Stimulated activated CD4-positive, alpha-beta T cell treated with anti-CD3 and anti-CD28 coated beads, Interleukin-4, amount 100 ng/mL, for 1 hour (primary cell): ENCODE measurements at places on chromosomes 7 and 10.

- DNase-seq = no peak
Observed at GRCh38 chr10:26335574-26336093, 102.5 kb upstream of the APBB1IP start.

DNA sequence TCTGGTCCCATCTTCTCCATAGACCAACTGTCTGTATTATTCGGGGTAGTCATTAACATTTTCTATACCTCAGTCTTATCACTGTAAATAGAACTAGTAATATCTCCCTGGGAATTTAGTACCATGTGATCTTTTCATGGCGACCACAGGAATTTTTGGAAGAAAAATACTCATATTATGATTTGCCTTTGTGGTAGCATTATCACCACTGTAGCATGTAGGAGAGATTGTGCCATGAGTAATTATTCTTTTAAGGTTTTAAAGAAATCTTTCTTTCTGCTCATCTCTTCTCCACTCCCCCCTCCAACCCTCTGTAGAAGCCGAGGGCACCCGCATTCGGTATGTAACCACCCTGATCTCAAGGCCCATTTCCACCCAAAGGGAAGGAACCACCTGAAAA, 25.0 kb downstream of the ZNF365 start:
- DNase-seq = no peak

DNA sequence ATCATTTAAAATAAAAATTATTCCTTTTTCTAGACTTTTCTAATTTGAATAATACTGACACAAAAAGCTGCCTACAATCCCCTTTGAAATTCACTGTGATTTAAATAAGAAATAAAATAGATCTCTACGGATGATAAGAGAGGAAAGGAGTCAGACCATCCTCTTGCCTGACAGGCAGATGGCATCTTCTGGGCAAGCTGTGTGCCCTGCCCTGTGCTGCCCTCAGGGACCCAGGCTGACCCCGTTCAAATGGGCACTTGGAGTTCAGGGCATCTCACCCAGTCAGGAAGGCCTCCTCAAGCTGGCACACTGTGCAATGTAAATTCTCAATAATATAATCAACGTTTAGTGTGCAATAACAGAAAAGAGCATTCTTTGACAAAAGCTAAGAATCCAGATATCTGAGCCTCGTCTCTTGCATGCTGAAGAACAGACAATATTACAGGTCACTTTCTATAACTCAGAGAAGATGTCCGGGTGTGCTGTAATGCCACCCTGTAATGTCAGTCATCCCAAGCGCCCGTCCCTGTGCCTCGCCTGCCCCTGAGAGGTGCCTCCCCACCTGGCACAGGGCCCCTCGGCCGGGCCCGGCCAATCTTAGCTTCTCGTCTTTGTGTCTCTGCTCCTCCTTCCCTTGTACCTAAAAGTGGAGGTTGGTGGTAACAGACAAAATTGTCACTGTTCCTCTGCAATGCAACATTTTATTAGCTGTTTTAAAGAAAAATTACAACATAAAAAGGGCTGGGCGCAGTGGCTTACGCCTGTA, 263.3 kb downstream of the COBL start:
- DNase-seq = no peak

- DNase-seq = no peak
Observed at GRCh38 chr10:15455456-15455855, 84.4 kb upstream of the FAM171A1 start.

GRCh38 chr10:122939133-122939855, 14.7 kb downstream of the C10orf88 start:
- no peak for DNase-seq

DNA sequence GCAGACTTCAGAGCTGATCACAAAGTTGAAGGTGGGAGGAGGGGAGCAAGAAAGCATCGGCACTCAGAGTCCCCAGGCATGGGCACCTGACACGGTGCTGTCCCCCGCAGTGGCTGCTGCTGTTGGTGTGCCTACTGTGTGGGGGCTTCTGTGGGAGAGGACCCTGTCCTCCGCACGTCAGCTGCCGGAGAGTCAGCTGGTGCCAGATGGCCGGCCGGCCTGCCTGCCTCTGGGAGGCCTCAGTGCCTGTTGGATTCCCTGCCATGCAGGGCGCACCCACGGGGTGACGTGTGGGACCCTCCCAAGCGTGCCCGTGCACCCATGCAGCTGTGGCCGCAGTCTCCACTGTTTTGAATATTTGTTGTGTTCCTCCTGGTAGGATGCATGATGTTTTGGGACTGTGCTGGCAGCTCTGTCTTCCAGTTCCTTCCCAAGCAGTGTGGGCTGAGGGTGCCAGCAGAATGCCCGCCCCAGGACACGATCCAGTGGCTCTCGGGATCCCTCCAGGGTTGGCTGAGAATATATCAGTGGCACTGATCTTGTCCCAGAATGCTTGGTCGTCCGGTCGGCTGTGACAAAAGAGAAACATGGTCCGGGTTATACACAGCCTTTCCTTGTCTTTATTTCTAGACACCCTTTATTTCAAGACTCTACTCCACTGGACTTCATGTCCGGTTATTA, 185.6 kb downstream of the MGMT start:
- no peak for DNase-seq

GRCh38 chr7:142739923-142740492, 9.3 kb upstream of the PRSS1 start:
- no peak for DNase-seq

- DNase-seq = no peak
Observed at GRCh38 chr7:146150153-146150552, 33.6 kb downstream of the CNTNAP2 start.

GRCh38 chr7:116988363-116988989, 35.2 kb downstream of the ST7 start:
- no peak for DNase-seq

- DNase-seq = no peak
Observed at GRCh38 chr7:155962968-155963300, 150.7 kb upstream of the SHH start.

DNA sequence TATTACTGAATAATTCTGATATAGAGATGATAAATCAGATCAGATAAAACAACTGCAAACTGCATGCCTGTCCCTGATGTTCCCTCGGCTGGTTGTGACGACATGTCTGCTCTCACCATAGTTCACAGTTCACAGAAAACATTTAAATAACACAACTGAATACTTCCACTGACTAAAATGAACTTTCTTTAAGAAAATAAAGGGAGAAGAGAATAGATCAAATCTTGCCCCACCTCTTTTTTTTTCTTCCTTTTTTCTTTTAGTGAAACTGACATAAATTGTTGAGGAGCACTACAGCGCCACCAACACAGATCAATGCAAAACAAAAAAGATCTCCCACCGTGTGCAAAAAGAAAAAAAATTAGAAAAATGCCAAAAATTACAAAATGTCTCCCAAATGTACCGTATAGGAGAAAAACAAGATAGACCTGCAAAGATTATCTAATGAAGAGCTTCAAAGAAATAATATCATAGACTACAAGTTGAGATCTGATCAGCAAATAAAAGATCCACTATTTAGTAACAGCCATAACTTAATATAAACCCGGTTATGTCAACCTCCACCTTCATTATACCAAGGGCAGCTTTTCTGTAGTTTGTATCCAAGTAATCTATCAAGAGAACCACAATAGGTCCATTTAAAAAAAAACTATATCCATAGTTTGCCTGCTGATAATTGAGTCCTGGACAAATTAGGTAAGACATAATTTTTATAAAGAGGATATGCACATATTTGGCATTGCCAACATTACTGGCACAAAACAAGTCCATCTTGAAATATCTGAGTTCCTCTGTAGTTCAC, 30.7 kb upstream of the EPC1 start:
- no peak for DNase-seq

GRCh38 chr7:1004018-1004852, 21.3 kb downstream of the CYP2W1 start:
- no peak for DNase-seq

DNA sequence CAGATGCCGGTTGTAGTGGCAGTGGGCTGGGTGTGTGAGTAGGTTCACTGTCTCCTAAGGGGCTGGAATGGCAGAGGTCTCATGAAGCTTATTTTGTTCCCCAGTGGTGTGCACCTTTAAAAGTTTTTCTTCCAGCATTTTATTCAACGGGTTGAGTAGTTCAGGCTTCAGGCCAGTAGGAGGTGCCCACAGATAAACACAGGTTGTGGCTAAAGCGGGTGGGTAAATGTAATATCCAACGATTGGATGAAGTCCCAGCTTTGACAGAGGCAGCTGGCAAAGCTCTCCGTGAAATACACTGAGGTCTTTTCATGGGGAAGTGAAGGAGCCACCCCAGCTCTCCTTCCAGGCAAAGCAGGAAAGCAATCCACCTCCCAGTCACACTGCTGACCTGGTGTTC, 339.8 kb upstream of the LRRTM3 start:
- no peak for DNase-seq

DNA sequence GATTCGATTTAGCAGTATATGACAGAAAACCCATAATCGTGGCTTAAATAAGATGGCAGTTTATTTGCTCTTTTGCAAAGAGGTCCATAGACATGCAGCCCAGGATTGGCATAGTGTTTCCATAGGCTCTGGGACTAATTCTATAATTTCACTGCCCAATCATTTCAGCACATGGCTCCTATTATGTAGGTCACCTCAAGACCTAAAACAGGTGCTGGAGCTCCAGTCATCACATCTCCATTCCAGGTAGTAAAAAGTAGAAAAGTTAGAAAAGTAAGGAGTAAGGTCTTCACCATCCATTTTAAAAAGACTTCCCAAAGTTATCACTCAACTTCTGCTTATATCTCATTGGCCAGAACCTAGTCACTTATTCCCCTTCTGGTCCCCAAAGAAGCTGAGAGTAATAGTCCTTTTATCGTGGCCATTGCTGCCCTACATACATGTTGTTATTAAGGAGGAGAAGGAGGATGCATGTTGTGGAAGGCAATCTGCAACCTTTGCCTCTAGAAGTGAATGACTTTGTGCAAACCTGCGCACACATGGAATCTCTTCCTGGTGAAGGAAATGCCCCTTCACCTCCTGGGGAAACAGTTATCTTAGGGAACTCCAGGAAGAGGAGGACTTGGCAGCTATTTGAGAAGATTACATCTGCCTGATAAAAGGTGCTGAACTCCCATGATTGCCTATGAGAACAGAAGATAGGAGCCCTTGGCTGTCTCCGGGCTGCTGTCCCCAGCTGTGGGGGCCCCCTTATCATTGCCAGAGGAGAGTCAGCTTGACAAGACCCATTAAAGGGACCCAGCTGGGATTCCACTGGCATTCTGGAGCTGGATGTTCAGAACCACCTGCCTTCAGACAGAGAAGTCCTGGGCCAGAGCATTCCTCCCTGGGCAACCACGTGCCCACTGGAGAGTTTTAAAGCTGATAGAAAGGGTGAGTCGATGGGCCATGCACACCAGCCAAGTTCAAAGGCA, 330.6 kb upstream of the ZMIZ1 start:
- no peak for DNase-seq

DNA sequence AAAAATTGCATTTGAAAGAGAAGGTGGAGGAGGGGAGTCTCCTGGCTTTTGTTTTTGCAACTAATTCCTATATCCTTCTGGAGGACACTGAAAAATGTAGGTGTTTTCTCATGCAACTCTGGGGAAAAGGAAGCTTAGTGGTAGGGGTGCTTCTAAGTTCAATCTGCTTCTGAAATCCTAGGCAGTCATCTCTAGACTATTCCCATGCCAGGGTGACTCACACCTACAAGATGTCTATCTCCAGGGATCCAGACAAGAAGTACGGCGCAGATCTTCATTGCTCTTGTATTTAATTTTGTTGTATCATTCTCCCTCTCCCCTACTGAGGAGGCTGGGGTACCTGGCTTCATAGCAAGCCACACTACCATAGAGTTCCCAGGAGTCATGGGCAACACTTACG, 258.8 kb downstream of the PHF14 start:
- no peak for DNase-seq

GRCh38 chr10:30455816-30456215, 21.8 kb downstream of the MAP3K8 start:
- no peak for DNase-seq

GRCh38 chr10:12491491-12491890, 142.1 kb downstream of the CAMK1D start:
- no peak for DNase-seq
